IMR-90 (cell line): ENCODE measurements at places on chromosomes 7 and 10.

GRCh38 chr10:78657163-78657861, 411.5 kb upstream of the ZMIZ1 start:
- DNase-seq, result peak; percentile 43

GRCh38 chr7:47191876-47192291, 390.0 kb downstream of the TNS3 start:
- DNase-seq, result no peak

DNA sequence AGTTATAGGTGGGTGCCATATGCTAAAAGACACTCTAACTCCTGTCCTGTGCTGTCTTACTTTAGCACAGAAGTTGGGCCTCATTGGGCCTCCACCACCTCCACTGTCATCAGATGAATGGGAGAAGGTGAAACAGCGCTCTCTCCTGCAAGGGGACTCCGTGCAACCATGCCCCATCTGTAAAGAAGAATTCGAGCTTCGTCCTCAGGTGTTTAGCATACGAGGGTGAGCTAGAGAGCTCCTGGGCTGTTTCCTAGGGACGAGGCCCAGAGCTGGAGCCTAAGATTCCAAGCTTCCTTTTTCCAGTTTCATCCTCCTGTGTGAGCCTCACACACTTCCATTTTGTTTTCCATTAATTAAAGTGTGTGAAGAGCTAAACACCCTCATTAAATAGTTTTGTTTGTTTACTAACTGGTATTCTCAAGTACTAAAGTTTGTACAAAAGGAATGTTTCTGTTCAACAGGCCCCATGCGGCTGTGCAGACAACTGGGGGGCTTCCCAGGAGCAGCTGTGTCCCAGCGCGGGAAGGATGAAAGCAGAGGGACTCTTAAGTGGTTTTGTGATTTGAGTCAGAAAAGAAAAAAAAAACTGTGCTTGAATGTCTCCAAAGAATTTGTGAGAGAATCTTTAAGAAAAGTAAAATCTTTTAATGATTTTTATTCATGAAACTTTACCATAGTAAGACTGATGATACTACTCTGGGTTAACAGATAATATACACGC, 14.1 kb downstream of the RNF32 start:
- no peak for DNase-seq

DNA sequence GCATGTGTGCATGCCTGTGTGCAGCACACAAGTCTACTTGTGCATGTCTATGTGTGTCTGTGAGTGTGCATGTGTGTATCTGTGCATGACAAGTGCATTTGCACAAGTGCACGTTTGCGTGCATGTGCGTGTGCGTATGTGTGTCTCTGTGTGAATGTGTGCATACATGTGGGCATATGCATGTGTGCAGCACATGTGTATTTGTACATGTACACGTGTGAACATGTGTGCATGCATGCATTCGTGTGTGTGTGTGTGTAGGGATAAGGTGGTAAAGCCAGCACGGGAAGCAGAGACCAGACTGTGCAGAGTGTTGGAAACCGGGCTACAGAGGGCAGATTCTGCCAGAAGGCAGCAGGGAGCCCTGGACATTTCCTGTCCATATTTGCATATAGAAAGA, 35.9 kb upstream of the GNA12 start:
- no peak for DNase-seq

DNA sequence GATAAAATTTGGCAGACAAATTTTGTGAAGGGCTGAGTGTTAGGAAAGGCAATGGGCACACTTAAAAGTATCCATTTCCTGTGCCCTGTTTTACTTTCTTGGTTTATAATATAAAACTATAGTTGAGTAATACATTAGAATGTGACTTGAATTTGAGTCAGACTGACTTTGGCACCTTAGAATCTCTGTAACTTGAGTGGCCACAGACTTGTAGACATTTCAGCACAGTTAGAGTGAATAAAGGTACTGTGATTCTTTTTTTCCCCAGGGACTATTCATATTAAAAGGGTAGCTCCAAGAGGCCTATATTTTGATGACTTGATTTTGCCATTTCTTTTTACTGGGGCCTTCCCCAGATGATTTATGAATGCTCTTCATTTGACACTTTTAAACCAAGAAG, 22.4 kb downstream of the GBF1 start:
- DNase-seq, result peak; percentile 83

GRCh38 chr7:129370812-129371211, 63.4 kb upstream of the STRIP2 start:
- DNase-seq, result peak; percentile 26

GRCh38 chr7:23672033-23672432, 8.0 kb upstream of the FAM221A start:
- DNase-seq, result peak; percentile 5

DNA sequence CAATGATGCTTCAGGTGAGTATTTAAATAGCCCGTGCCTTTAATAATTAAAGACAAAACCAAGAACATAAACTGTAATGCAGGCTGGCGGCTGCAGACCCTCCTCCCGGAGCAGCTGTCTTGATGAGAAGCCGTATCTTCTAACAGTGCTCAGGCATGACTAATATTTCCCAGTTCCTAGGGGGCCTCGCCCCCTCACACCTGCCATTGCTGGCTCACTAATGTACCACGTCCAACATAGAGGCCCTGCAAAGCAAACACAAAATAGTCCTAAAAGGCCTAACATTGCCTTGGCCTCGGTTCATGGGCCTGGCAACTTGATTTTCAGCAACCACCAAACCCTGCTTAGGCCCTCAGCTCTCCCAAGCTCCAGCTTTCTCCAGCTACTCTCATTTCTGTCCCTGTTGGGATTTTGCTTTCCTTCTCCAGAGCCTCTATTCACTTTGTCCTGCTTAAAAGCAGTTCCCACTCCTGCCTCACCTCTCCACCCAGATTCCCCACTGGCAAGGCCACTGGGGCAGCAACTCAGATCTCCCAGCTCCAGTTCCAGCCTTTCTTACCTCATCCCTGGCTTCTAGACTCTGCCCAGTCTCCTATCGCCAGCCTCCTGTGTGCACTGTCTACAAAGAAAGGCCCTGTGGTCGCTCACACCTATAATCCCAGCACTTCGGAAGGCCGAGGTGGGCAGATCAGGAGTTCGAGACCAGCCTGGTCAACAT, 16.2 kb downstream of the SORBS1 start:
- DNase-seq, result no peak

GRCh38 chr7:46210467-46210866, 289.4 kb upstream of the IGFBP3 start:
- peak; percentile 19 for DNase-seq

- no peak for DNase-seq
These were observed 80.5 kb downstream of the ABI1 start for GRCh38 chr10:26780106-26780792.

GRCh38 chr7:32066441-32066840, 3.8 kb downstream of the PDE1C start:
- DNase-seq, result no peak

DNA sequence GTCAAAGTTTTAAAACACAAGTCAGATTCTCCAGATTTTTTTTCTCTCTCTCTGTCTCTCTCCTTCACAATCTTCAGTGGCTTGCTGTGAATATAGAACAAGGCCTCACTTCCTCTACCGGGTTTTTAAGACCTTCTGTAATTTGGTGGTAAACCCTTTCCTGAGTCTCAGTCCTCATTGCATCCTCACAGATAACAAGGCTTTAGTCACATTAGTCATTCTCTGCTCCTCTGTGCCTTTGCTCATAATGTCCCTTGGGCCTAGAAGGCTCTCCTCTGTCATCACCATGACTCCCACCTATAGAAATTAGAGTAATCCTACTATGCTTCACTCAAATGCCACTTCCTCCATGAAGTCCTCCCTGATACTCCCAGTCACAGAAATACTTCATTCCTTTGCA, 172.7 kb upstream of the HPS1 start:
- no peak for DNase-seq

DNA sequence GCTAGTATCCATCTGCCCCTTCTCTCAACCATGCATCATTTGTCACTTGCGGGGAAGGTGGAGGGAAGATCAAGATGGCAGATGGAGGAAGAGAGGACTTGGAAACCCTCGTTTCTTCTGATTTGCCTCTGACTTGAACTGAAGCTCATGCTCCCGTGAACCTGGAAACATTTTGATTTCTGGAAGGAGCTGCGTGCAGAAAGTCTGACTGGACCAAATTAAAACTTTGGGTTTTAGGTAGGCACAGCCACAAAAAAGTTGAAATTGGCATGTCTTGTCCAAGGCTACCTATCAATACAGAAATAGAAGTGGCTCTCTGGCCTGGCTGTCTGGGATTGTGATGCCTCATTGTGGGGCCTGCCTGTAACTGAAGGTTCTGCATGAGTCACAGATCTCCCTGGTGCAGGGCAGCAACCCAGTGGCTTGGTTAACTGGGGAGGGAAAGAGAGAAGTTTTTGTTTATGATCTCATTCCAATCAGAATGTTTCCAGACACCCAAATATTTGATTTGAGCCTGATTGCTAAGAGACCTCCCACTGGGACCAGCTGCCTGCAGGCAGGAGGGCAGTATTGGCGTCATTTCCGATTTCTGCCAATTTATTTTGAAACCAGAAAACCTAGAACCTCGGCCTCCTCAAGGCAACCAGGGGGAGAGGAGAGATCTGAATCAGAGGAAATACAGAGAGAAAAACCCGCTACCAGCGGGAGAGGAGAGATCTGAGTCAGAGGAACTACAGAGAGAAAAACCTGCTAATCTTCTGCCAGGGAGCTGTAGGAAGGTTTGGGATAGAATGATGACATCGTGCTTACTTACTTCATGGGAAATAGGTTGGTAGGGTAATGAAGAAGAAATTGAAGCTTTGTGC, 363.6 kb downstream of the ANKRD30A start:
- no peak for DNase-seq

GRCh38 chr7:34842782-34843181, 184.8 kb downstream of the NPSR1 start:
- no peak for DNase-seq

DNA sequence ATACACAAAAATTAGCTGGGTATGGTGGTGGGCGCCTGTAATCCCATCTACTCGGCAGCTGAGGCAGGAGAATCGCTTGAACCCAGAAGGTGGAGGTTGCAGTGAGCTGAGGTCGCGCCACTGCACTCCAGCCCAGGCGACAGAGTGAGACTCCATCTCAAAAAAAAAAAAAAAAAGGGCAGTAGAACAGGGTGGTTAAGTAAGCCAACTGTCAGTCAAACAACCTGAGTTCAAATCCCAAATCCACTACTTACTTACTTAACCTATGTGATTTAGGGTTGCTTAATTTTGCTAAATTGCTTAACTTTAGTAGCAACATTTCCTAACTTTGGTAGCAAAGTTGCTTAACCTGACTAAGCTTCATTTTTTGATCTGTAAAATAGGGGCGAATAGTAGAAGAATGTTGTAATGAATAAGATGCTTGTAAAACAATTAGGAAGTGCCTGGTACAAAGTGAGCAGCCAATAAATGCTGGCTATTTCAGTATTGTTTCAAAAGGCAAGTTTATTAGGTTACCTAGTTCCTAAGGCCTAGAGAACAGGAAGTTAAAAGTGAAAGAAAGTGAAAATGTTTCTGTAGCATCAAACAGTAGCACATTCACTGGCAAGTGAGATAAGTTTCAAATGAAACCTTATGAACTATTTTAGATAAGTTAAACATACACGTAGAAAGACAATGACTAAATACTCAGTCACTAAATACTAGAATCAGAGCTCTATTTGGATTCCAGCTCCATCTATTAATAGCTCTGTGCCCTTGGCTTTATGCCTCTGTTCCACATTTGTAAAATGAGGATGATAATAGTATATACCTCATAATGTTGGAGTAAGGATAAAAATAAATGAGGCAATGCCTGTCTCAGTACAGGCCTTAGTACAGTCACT, 64.3 kb downstream of the HOXA1 start:
- DNase-seq, result peak; percentile 87

GRCh38 chr7:42074076-42074475, 162.9 kb downstream of the GLI3 start:
- no peak for DNase-seq

DNA sequence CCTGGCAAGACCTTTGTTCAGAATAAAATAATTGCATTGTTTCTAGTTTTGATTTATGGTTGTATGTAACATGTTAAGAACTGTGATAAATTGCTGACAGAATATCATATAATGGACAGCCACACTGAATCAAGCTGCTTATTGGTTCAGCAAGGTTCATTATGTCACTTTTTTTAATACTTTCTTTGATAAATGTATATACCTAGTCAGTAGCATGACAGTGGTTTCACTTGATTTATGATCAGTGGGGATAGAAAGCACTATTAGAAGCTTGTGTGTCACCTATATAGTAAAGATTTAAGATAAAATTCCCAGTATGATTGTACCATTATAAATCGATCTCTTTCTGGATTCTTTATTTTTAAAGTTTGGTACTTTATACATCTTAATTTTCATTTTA, 4.5 kb downstream of the BUB3 start:
- no peak for DNase-seq
